T-helper 9 cell (primary cell): ENCODE measurements at places on chromosomes 3 and 15.

GRCh38 chr3:139304383-139304782 is 39.4 kb upstream of the MRPS22 start:
- DNase-seq, result no peak

GRCh38 chr15:67556976-67557570 is 14.6 kb downstream of the MAP2K5 start:
- no peak for DNase-seq

DNA sequence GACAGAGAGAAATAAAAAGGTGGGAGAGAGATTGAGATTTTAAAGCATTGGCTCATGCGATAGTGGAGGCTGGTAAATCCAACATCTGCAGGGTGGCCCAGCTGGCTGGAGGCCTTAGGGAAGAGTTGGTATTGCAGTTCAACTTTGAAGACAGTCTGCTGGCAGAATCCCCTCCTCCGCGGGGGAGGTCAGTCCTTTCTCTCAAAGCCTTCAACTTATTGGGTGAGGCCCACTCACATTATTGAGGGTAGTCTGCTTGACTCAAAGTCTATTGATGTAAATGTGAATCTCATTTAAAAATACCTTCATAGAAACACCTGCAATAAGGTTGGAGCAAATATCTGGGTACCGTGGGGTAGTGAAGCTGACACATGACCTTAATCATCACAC is 31.8 kb upstream of the PROK2 start:
- DNase-seq, result no peak

GRCh38 chr3:86563400-86563970 is 427.5 kb downstream of the VGLL3 start:
- no peak for DNase-seq

GRCh38 chr3:69092030-69092516 is 7.3 kb downstream of the ARL6IP5 start:
- no peak for DNase-seq

DNA sequence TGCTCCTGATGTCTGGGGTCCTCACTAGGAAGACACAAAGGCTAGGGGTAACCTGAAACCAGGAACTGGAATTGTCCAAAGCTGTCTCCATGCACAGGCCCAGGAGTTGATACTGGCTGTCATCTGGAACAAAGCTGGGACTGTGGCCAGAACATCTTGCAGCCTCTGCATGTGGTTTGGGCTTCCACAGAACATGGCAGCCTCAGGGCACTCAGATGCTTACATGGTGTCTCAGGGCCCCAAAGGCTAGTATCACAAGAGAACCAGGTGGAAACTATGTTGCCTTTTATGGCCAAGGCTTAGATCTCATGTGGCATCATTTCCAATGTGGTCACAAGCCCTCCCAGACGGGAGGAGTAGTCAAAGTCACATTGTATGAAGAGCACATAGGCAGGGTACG is 335.2 kb upstream of the TRIM42 start:
- no peak for DNase-seq

- no peak for DNase-seq
Observed at GRCh38 chr3:136280961-136281360, 30.8 kb downstream of the PCCB start.

- no peak for DNase-seq
Observed at GRCh38 chr3:37779289-37780152, 82.2 kb upstream of the CTDSPL start.

GRCh38 chr3:156664011-156664830 is 10.2 kb upstream of the TIPARP start:
- DNase-seq, result no peak

GRCh38 chr15:25943831-25944230 is 80.7 kb upstream of the ATP10A start:
- no peak for DNase-seq
